Globus pallidus (tissue), 1 donor: ENCODE measurements at places on chromosomes 1 and 21.

DNA sequence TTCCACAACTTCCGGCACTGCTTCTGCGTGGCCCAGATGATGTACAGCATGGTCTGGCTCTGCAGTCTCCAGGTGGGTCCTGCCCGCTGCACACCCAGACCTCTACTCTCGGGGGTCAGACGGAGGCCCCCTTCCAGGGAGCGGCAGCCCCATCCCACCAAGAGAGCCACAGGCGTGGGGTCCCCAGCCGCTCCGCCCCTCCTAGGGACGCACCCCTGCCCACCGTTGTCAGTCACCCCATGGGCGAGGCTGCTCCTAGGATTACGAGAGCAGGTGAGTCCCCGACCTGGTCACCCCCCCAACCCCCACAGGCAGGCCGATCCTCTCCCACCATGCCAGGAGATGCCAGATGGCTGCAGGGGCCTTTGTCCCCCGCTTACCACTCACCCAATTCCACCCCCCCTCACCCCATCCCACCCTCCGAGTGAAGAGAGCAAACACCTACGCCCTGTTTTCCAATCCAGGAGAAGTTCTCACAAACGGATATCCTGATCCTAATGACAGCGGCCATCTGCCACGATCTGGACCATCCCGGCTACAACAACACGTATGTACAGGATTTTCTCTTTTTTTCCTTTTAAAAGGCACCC is 107.0 kb downstream of the PDE9A start:
- no peak for DNase-seq

- DNase-seq: no peak
These were observed 2.7 kb downstream of the IFNAR2 start for GRCh38 chr21:33232291-33233034.

GRCh38 chr1:30284226-30284625 is 439.2 kb downstream of the MATN1 start:
- DNase-seq: no peak

GRCh38 chr1:239008568-239008967 is 377.8 kb upstream of the CHRM3 start:
- no peak for DNase-seq

DNA sequence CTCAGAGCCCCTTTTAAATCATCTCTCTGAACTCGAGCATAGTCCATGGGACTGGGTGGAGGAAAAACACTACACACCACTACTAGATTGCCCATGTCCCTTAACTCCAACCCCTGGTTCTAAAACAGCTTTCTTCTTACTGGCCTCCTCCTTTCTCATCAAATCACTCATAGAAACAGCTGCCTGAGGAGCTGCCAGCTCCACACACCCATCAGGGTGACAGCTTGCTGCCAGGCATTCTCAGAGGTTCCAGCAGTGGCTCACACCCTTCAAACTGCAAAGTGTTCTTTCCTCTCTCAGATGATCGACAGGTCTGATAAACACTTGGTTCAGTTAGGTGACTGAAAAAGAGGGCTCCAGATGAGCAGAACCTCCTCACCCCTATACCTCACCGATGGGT is 543.0 kb upstream of the PLXNA2 start:
- no peak for DNase-seq

- no peak for DNase-seq
These were observed 129.1 kb downstream of the S1PR1 start for GRCh38 chr1:101365878-101366277.

- DNase-seq: no peak
These were observed 197.6 kb upstream of the UBE2U start for GRCh38 chr1:64005801-64006200.

DNA sequence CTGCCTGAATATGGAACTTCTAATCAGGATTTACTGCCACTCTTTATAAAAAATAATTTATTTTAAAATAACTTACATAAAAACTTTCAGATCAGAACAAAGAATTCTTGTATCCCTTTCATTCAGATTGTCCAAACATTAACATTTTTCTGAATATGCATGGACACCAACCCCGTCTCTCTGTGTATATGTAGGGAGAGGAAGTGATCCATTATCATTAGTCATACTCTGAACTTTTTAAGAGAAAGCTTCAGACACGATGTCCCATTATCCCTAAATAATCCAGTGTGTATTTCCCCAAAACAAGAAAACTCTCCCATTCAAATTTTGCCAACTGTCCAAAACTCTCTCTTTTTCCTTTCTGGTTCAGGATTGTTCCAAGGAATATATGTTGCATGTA is 122.3 kb upstream of the CXADR start:
- DNase-seq: no peak

GRCh38 chr1:48003741-48004531 is 6.8 kb upstream of the TRABD2B start:
- no peak for DNase-seq

- no peak for DNase-seq
These were observed 1.7 kb upstream of the SHE start for GRCh38 chr1:154503898-154504297.

DNA sequence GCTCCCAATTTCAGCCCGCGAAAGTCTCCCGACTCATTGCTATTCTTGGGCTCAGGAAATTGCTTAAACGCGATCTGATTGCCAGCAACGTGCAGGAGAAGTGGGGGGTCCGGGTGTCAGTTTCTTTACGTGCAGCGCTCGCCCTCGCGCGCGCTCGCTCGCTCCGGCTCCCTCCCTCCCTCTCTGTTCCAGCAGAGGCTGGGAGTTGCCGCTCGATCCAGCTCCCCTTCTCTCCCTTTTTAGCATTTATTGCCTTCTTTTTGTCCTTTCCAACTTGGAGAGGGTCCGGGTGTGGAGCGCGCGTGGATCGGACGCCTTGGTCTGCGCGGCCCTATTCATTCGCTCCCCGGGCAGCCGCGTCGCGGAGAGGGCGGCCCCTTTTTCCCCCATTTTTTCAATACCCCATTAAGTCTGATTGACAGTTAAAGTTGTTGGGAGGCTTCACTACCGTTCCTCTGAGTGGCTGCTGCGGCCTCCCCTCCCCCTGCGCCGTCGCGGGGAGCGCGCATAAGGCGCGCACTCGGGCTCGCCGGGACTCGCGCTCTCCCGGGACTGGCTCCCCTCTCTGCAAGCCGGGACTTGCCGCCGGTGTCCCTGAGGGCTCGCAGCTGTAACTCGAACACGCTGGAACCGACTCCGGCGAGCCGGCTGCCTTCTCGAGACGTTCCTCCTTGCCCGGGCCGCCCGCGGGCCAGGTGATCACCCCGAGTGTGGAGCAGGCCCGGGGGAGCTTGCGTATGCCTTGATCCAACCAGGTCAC is at the start of gene DHRS3:
Gene DHRS3, minus strand, starts transcription at position 310 of the 760 bp plus-strand sequence. CDS start 862 bp downstream, outside the sequence.
- DNase-seq: peak; percentile 77

GRCh38 chr1:100246738-100247137 is 2.9 kb downstream of the DBT start:
- DNase-seq: no peak

DNA sequence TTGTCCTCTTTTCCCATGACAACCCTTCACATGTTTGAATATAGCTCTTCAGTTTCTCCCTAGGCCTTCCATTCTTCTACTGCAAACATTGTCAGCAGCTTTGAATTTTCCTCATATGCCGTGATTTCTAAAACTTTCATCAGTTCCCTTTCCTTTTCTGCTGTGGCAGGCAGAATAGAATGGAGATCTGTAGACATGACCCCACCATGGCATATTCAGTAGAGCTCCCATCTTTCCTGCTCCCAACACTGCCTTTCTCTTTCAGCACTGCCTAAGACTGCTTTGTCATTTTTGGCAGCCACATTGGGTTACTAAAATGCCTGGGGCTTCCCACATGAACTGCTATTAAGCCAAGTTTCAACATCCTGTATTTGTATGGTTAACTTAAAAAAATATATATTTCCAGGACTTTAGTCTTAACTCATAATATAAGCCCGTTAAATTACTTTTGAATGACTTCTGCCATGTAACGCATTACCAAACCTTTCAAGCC is 60.9 kb downstream of the TBX19 start:
- no peak for DNase-seq

GRCh38 chr1:39900662-39901463 is 854 bp downstream of the MYCL start:
- no peak for DNase-seq

GRCh38 chr1:9688599-9688998 is 37.1 kb downstream of the PIK3CD start:
- no peak for DNase-seq

- DNase-seq: no peak
These were observed 301.3 kb upstream of the B3GALT2 start for GRCh38 chr1:193487722-193488121.

GRCh38 chr1:5477716-5478115 is 514.5 kb downstream of the NPHP4 start:
- DNase-seq: peak; percentile 73

DNA sequence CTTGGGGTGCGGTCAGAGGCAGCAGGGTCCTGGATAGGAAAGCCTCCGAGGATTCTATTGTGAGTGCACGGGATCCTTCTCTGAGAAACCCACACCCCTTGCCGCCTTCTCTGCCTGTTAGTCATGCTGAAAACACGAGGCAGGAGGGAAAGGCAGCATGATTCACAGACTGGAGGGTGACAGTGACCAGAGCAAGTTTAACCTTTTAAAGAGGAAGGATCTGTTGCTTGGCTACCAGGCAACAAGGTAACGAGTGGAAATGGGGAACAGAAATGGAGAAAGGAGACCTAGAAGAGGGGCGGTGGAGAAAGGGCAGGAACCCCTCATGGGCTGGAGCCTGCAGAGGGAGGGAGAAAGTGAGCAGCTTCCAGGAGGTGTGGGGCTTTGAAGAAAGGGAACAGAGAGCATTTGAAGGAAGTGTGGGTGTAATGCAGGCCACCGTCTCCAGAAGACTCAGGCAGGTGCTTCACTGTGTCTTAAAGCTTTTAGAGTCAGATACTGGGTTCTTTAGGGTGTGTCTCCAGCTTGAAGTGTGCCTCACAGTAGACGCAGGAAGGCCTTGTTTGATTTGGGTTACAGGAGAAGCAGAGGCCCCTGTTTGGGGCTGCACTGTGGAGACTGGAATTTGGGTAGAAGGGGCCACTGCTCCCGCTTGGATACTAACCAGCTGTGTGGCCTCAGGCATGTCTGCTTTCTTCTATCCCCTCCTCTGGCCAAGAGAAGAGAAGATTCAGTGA is 19.1 kb downstream of the OPTC start:
- DNase-seq: no peak

GRCh38 chr1:86119214-86119764 is 37.3 kb downstream of the COL24A1 start:
- DNase-seq: no peak

- DNase-seq: no peak
These were observed 99.2 kb upstream of the COG2 start for GRCh38 chr1:230543085-230543484.

- no peak for DNase-seq
These were observed 73.4 kb upstream of the PROX1 start for GRCh38 chr1:213914392-213914791.

- peak; percentile 73 for DNase-seq
These were observed 21.1 kb downstream of the KIF17 start for GRCh38 chr1:20696397-20697333.

GRCh38 chr1:204994086-204994862 is 48.7 kb upstream of the CNTN2 start:
- no peak for DNase-seq

- no peak for DNase-seq
These were observed 22.7 kb upstream of the SLFNL1 start for GRCh38 chr1:41044187-41044586.

DNA sequence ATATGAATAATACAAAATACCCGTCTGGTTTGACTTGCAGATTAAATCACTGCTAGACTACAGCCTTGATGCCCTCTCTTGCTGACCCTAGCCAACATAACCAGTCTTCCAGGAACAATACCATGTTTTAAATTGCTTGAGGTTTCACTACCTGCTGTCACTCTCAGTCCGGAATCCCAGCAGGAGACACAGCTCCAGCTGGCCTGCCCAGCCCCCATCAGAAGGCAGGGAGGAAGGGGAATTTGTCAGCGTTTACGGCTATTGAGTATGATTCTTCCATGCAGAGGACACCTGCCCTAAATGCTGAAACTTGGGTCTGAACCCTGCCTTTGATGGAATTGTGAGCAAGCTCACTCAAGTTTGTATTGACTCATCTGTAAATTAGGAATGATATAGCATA is 33.0 kb downstream of the ZNF496 start:
- no peak for DNase-seq

GRCh38 chr1:22413799-22414198 is 37.9 kb upstream of the ZBTB40 start:
- no peak for DNase-seq

DNA sequence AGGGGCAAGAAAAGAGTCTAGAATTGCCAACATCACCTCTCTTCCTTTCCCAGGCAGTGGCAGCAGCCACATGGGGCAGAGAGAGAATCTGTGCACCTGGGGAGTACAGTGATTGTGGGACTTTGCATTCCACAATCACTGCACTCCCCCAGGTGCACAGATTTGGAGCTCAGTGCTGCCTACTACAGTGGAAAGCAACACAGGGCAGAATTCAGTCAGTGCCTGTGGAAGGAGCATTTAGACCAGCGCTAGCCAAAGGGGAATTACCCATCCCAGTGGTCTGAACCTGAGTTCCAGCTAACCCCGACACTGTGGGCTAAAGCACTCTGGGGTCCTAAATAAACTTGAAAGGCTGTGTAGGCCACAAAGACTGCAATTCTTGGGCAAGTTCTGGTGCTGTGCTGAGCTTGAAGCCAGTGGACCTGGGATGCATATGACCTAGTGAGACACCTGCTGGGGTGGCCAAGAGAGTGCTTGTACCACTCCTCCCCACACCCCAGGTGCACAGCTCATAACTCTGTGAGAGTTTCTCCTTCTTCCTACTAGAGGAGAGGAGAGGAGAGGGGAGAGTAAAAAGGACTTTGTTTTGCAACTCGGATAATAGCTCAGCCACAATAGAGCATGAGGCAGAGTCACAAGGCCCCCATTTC is 50.3 kb downstream of the NUP210L start:
- no peak for DNase-seq

DNA sequence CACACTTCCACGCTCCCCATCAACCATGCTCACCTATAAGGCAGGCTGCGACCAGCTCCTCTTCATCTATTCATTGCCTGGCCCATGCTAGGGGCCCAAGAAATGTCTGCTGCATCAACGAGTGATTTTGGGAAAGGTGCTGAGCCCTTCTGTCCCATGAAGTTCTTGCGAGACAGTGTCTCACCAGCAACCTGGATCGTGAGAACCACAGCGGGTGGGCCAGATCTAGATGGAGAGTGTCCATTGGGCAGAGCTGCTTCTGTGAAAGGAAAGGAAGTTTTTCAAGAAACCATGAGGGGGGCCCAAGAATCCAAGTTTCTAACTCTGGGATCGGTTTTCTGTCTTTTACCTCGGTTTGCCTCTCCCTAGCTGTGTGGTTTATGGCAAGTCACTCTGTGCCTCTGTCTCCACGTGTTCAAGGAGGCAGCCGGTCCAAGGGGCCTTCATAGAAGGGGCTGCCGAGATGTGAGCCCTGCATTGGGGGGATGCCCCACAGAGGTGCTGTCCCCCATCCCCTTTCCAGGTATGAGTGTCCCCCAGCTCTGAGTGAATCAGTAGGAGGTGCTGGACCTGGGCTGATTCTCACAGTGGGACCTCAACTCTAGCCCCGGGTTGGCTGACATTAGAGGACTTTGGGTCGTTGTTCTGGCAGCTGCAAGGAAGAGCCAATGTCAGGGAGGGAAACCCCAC is 8.3 kb upstream of the PADI1 start:
- DNase-seq: no peak

- no peak for DNase-seq
These were observed 53.6 kb downstream of the UBE2T start for GRCh38 chr1:202288177-202288576.

GRCh38 chr1:179709841-179710329 is 33.2 kb upstream of the FAM163A start:
- peak; percentile 1 for DNase-seq

- DNase-seq: no peak
These were observed 11.0 kb upstream of the RIMS3 start for GRCh38 chr1:40676501-40676900.
